SK-N-SH (cell line): ENCODE measurements at places on chromosomes 4 and X.

DNA sequence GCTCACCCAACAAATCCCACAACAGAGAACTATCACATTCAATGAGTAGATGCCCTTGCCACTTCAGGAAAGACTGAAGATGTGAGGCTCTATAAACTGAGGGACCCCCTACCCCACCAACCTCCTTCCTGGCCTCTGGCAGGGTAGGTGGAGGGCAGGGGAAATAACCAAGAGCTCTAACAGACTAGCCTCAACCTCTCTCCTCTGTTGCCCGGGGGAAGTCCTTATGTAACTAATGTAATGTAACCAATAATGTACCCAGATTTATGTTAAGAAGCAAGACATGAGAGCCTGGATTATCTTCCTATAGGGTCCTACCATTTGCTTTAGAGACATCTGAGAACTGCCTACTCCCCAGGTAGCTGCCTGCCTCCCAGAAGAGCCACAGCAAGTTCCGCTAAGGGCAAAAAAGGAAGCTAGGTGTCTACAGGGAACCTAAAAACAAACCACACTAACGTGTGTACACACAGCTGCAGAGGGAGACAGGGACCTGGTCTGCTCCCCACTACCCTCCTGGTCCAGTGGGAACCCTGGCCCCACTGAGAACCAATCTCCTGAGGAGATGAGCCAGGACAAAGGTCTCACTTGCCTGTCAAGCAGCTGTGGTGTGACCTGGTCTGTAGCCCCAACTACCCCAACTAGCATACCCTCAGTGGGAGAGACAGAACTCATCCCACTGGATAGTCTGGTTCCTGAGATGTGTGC is 17.7 kb downstream of the OTUD5 start:
- no peak for DNase-seq

- no peak for DNase-seq
Measured at GRCh38 chr4:84215217-84215616, 283.9 kb downstream of the NKX6-1 start.

GRCh38 chrX:150913511-150913910 is 15.0 kb upstream of the CD99L2 start:
- DNase-seq: no peak

DNA sequence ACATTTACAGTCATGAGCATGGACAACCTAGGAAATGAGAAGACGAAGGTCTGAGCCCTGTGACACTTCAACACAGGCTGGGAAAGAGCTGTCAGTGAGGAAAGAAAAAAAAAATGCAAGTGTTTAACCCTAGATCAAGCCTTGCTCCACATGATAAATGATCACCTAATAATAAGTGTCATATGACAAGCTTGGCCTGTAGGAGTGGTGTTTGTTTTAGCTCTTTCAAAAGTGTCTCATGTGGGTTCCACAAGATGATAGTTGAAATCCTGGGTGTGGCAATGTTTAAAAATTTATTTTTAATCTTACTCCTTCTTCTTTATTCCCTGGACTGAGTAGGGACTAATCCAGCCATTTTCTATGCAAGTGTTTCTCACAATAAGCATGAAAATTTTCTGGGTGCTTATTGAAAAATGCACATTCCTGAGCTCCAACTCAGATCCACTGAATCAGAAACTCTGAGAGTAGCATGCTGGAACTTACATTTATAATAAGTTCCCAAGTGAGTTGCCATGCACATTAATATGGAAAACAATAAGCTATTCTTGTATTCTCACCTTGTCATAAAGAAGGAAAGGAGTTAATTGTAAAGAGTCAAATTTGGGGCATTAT is 138.3 kb downstream of the AREG start:
- no peak for DNase-seq

DNA sequence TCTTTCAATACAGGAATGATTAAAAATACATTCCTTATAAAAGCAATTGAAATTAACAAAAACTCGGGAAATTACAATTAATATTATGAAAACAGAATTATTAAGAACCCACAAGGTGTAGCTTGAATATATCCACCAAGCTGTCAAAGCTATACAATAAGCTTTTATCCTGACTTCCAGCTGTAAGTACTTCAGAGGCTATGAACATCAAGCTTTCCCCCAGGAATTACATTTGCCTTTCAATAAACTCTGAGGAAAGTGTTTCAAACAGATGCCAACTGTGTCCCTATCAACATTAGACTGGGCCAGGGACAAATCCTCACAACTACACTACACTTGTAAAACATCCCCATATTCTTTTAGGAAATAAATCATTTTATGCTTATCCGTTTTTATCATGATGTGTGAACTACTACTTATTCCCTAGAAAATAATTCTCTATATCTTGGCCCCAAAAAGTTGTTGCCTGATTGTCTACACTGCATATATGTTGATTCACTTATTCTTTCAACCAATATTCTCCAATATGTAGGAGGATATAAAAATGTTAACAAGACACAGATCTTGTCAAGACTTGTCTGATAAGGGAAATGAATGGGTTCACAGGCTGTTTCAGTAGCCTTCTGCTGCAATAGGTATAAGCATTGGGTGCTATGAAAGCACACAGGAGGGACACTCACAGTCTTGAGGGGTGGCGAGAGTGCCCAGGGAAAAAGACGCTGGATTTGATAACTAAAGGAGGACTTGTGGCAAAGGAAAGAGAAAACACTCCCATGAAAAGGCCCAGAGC is 494.1 kb downstream of the CENPC start:
- no peak for DNase-seq

DNA sequence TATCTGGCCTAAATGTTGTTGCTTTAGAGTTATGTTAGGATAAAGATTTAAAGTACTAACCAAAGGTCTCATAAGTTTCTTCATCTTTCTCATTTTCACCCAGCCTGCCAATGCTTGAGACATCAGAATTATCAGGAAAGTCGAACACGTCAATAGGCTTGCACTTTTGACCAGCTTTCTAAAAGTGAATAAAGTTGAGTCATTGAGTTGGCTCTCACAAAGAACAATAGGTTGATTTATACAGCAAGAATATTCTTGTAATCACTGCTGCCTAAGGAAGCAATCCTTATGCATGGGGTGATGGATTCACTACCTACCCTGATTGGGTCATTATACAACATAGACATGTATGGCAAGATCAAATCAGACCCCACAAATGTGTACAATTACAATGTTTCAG is 5.0 kb downstream of the CENPU start:
- DNase-seq: no peak

DNA sequence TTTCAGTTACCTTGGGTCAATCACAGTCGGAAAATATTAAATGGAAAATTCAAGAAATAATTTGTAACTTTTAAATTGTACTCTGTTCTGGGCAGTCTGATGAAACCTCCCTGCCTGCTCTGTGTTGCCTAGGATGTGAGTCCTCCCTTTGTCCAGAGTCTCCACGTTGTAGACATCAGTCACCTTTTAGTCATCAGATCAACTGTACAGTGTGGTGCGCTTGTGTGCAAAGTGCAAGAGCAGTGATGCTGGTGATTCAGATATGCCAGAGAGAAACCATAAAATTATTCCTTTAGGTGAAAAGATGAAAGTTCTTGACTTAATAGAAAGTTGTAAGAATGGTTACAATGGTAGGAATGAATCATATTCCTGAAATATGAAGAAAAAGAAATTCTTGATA is 1.4 kb downstream of the SPATA4 start:
- DNase-seq: no peak

DNA sequence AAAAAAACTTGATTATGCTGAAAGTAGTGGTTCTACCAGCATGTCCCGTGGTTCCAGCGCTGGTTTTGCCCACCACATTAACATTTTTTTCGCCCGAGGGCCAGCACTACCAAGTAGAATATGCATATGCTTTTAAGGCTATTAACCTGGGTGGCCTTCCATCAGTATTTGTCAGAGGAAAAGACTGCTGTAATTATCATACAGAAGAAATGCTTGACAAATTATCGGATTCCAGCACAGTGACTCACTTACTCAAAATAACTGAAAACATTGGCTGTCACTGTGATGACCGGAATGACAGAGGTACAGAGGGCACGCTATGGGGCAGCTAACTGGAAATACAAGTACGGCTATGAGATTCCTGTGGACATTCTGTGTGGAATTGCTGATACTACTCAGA is 34.6 kb downstream of the PRPS2 start:
- DNase-seq: no peak

DNA sequence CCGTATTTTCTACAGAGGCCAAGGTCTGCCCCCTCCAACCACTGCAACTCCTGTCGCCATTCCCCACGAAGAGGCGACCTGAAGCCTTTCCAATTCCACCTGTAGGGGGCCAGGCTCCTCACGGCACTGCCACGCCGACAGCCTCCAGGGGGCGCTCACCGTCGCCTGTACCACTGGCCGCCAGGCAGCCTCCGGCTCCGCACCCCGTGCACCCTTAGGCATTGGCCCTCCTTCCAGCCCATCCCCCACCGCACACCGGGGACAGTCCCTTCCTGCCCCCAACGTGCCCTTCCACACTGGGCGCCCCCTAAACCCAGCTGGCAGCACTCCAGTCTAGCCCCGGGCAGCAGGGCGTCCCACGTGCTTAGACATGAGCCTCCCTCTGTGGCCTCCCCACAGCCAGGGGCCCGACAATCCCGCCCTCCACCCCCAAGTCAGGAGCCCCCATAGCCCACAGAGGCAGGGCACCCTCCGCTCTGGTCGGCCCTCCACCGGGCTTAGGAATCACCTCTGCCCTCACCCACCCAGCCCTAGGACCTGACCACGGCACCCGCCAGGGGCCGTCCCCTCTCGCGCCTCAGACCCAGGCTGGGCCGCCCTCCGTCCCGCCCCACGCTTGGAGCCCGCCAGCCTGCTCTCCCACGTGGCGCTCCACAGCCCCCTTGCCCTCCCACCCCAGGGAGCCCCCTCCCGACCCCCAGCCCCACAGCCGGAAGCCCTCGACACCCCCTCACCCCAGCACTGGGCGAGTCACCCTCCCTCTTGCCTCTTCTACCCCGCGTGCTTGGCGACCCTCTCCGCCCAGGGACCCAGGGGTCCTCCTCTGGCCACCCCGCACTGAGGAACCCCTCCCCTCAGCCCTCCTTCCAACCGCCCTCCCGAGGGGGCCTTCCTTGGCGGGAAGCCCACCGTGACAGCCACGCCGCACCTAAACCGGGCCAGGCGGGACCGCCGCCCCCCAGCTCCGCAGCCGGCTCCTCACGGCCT is 711 bp downstream of the PNMA6E start:
- peak; percentile 88 for DNase-seq

- DNase-seq: no peak
Measured at GRCh38 chrX:120457766-120458180, 11.3 kb downstream of the LAMP2 start.

DNA sequence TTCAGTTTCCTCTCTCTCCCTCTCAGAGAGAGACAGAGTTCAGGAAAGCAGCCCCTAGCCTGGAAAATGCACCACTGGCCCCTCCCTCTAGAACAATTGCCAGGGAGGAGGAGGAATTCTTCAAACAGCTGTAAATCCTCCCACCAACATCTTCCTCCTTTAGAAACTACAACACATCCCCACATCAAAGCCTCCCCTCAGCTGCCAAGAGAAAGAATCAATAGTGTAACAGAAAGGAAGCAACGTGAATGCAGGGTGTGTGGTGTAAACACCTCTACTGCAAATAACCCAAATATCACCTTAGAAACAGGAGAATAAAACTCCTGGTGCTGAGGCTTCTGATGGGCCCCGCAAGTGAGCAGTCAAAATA is 249.9 kb upstream of the GATB start:
- no peak for DNase-seq

DNA sequence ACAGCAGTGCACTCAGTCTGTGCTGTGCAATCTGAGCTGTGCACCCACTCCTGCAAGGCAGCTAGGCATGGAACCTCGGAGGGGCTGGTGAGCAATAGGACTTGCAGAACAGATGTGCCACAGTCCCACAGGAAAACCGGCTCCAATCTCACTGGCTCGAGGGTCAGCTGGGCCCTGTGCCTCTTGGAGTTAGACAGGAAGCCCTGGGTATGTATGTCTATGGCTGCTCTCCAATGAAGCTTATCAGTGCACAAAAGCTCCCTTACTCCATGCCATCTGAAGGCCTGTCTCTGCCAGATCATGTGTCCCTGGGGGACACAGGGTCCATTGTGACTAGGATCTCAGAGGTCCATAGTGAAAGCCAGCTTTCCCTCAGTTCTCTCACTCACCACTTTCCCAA is 335.8 kb downstream of the SH3BGRL start:
- DNase-seq: no peak

DNA sequence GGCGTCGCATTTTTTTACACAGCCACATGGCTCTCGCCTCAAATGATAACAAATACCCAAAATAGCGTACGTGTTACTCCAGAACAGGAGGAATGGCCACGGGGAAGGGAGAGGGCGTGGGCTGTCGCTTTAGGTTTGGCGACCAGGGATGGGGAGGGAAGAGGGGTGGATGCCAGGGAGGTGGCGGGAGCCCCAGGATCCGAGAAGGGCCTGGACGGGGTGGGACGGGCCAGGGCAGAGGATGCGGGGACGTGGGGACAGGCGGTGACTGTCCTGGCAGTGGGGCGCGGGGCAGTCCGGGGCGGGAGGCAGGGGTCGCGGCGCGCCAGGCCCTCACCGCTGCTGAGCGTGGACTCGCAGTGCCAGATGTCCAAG is 631 bp downstream of the TMEM47 start:
- no peak for DNase-seq
